ENCODE measurements at places on chromosomes 7 and 10. TPM values are rescaled to one million over a fixed set of nuclear protein-coding genes. Genes with fewer than 3 reads are reported as not detected.

- DNase-seq = no peak
Observed at GRCh38 chr10:36880898-36881297, 244.5 kb upstream of the ANKRD30A start.

COL26A1 gene
- total RNA-seq = not detected

RNF148 gene
- total RNA-seq = 0.66 TPM

GPR158 gene
- total RNA-seq = 0.06 TPM

DNA sequence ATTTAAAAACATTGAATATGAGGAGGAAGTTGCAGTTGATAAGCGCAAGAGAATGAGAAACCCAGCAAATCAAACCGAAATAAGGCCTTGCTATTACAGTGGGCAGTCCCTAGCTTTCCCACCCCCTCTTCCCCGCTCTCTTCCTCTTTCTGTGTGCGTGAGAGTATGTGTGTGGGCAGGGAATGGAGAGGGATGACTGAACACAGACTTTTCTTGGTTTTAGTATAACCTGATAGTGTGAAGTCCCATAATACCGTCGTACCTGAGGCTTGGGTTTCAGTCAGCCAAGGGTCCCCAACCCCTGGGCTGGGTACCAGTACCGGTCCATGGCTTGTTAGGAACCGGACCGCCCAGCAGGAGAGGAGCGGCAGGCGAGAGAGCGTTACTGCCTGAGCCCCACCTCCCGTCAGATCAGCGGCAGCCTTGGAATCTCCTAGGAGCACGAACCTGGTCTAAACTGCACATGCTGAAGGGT, 255.3 kb downstream of the CELF2 start:
- DNase-seq = no peak

DNA sequence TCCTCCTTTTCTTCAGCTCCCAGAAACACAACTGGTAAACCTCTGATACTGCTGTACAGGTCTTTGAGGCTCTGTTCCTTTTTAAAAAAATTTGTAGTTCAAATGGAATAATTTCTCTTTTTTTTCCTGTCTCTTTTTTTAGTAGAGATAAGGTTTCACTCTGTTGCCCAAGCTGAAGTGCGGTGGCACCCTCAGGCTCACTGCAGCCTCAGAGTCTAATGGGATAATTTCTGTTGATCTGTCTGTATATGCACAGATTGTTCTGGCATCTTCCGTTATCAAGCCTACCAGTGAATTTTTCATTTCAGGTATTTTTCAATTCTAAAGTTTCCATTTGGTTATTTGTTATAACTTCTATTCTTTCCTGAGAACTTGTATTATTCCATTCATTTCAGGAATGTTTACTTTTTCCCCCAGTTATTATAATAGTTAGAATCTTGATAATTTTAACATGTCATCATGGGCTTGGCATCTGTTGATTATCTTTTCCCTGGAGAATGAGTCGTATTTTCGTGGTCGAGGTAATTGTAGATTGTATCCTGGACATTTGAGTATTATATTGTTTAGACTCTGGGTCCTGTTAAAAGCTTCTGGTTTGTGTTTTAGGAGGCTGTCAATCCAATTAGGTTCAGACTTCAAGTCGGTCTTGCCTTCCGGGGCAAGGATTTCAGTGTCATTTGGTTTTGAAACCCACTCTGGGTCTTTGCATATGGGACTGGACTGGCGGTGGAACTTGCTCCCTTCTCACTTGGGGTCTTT, 24.5 kb downstream of the CRCP start:
- no peak for DNase-seq

DNA sequence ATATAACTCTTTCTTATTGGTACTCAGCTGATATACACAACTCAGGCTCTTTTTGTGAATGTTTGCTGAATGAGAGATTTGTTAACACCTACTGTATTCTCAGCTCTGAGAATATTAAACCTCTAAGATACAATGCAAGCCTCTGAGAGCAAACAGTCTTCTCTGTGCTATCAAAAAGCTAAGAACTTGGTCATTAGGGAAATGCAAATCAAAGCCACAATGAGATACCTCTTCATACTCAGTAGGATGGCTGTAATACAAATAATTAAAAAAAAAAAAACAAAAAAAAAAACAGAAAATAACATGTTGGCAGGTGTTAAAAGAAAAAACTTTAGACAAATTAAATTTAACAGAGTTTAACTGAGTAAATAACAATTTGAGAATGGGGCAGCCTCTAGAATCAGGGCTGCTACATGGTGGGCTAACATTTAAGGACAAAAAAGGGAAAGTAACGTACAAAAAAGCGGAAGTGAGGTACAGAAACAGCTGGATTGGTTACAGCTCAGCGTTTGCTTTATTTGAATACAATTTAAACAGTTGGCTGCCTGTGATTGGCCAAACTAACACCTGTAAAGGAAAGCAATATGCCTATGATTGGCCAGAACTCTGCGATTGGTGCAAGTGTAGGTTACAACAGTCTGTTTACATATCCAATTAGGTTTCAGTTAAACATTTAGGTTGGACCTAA, 14.8 kb upstream of the MTURN start:
- no peak for DNase-seq

DNA sequence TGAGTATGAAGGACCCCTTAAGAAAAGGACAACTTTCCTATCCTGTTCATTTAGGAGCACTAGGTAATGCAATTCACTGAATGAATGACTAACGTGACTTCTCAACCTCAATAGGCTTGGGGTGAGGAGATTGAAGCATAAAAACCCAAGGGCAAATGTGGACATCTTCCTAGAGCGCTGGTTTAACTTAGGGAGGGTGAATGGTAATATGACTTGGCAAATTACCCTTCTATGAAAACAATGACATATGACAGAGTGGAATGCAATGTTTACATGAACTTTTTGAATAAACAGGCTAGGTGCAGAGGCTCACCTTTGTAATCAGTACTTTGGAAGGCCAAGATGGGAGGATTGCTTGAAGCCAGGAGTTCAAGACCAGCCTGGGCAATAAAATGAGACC, 83.9 kb upstream of the ANK3 start:
- DNase-seq = no peak

- DNase-seq = no peak
Observed at GRCh38 chr7:119561751-119562150, 711.2 kb upstream of the KCND2 start.

DNA sequence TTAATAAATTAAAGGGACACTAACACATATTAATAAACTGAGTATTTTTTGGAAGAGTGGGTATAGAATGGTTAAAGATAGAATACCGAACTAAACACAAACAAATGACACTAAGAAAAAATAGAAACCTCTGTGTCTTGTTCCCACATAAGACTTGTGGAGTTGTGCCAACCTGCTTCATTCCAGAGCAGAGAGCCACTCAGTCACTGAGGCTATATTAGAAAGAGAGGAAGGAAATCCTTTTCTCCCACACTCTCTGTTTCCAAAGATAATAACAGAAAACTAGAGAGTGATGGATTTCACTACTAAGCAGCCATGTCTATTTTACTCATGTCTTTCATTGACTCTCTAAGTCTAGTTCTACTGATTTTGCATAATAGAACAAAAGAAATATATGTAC, 26.0 kb downstream of the CTNNA3 start:
- no peak for DNase-seq

PTPRN2 gene
- total RNA-seq = 3.1 TPM

PNLIP gene
- not detected for total RNA-seq

GRCh38 chr10:74145133-74145532, 5.5 kb downstream of the AP3M1 start:
- no peak for DNase-seq

SHTN1 gene
- total RNA-seq = 5.5 TPM

GRCh38 chr10:79070606-79071395, 2.0 kb downstream of the ZMIZ1 start:
- DNase-seq = peak; percentile 98
